ENCODE measurements at places on chromosomes 5 and 9. TPM values are rescaled to one million over a fixed set of nuclear protein-coding genes. Genes with fewer than 3 reads are reported as not detected.
A peak's percentile ranks its signal among the peaks of the same experiment; 100 is the strongest.

DNA sequence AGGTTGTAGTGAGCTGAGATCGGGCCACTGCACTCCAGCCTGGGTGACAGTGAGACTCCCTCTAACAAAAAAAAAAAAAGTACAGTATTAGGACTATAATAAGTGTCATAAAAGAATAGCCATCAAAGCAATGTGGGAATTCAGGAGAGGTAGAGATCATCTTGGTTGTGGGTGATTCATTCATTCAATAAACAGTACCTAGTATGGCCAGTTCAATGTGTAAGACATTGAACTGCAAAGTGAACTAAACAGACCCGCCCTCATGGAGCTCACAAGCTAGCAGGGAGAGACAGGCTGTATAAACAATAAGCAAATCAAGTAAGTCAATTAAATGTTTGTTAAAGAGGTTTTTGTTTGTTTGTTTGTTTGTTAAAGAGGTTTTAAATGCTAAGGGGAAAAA, 146.1 kb upstream of the RANBP3L start:
- H3K27ac ChIP-seq = no peak overlapping the region
- no peak for DNase-seq
- H3K4me3 ChIP-seq = no peak overlapping the region
- peaks cover 2% of the 10 kb centered on the region for H3K4me1 ChIP-seq
- H3K27me3 ChIP-seq = peaks cover 3% of the 10 kb centered on the region

GRCh38 chr9:27548055-27548741, 18.6 kb upstream of the MOB3B start:
- H3K4me3 ChIP-seq = no peak overlapping the region
- no peak overlapping the region for H3K27ac ChIP-seq
- no peaks in the 10 kb centered on the region for H3K4me1 ChIP-seq

DNA sequence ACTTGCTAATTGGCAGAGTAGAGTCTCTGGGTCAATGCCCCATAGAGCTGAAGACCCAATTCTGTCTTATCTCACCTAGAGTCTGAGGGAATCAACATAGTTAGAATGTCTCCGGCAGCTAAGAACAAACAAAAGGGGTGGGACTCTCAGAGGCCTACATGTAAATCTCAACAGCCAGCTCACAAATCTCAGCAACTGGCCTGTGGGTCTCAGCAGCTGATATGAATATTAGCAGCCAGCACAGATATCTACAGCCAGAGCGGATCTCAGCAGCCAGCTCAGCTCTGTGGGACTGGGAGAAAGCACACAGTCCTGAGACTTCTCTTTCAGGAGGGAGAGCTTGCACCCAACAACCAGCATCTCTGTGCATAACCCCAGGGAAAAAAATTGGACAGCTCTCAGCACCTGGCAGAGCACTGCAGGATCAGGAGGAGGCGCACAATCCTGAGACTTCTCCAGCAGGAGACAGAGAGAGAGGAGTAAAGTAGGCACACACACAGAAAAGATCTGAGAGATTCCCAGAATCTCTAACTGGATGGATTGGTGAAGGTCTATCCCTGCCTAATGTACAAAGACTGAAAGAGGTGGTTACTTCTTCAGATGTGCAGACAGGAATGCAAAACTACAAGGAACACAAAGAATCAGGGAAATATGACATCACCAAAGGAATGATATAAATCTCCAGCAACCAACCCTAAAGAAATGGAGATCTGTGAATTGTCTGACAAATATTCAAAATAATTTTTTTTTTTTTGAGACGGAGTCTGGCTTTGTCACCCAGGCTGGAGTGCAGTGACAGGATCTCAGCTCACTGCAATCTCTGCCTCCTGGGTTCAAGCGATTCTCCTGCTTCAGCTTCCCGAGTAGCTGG, 29.2 kb downstream of the KLF4 start:
- H3K4me1 ChIP-seq = peaks cover 2% of the 10 kb centered on the region

GRCh38 chr5:31854181-31855133, 215.5 kb downstream of the PDZD2 start:
- H3K4me1 ChIP-seq = peaks cover 15% of the 10 kb centered on the region
- peak overlapping the region; percentile 70 for H3K4me3 ChIP-seq
- H3K27me3 ChIP-seq = peaks cover 9% of the 10 kb centered on the region
- peak; percentile 38 for DNase-seq
- H3K27ac ChIP-seq = peak overlapping the region; percentile 15

DNA sequence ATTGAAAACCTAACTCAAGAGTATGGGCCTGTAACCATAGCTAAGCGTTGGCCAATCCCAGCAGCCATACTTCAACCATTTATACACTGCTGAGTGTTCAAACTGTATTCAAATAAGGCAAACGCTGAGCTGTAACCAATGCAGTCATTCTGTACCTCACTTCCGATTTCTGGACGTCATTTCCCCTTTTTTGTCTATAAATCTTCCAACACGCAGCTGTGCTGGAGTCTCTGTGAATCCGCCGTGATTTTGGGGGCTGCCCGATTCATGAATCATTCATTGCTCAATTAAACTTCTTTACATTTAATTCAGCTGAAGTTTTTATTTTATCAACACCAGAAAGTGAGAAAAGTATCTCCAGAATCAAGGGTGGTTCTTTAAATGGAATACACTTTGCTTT, 31.7 kb downstream of the MTX3 start:
- H3K27ac ChIP-seq = no peak overlapping the region
- peaks cover 3% of the 10 kb centered on the region for H3K27me3 ChIP-seq
- no peak overlapping the region for H3K4me3 ChIP-seq
- no peaks in the 10 kb centered on the region for H3K36me3 ChIP-seq
- DNase-seq = no peak

- H3K4me3 ChIP-seq = peak overlapping the region; percentile 64
- no peaks in the 10 kb centered on the region for H3K36me3 ChIP-seq
- peaks cover 71% of the 10 kb centered on the region for H3K4me1 ChIP-seq
- H3K27me3 ChIP-seq = no peaks in the 10 kb centered on the region
- peak overlapping the region; percentile 98 for H3K27ac ChIP-seq
- DNase-seq = peak; percentile 41
These were observed 30.4 kb downstream of the CSF2 start for GRCh38 chr5:132103969-132104391.

- no peak overlapping the region for H3K27ac ChIP-seq
- H3K27me3 ChIP-seq = peaks cover 12% of the 10 kb centered on the region
- H3K36me3 ChIP-seq = no peaks in the 10 kb centered on the region
These were observed 104.6 kb upstream of the SPATA31C2 start for GRCh38 chr9:88242879-88243278.

GRCh38 chr5:132294728-132295504, 722 bp downstream of the SLC22A4 start:
- peaks cover 23% of the 10 kb centered on the region for H3K4me1 ChIP-seq
- peak overlapping the region; percentile 88 for H3K27ac ChIP-seq
- H3K36me3 ChIP-seq = peaks cover 2% of the 10 kb centered on the region

DNA sequence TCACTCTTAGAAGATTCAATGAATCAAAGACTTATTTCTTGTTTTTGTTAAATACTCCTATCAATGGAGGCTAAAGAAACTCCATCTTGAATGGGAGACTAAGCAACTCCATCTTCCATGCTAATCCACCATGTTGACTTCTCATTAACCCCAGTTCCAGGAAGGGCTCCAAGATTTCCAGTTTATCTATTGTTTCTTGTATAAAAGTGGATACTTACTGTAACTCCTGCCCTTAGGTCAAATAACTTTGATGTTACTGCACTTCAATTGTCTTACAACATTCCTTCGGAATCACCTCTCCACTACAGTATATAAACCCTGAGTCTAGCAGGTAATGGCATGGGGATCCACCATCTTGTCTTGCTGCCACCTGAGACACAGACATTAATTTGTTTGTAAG, 63.0 kb downstream of the PUM3 start:
- no peak overlapping the region for H3K4me3 ChIP-seq
- no peak overlapping the region for H3K27ac ChIP-seq
- H3K27me3 ChIP-seq = no peaks in the 10 kb centered on the region
- no peaks in the 10 kb centered on the region for H3K4me1 ChIP-seq
- DNase-seq = no peak

The MEIKIN gene
- total RNA-seq = not detected

The MARCHF6 gene
- 67.3 TPM for total RNA-seq

The SLC34A3 gene
- total RNA-seq = not detected

The NADK2 gene
- total RNA-seq = 16.1 TPM
